Lung microvascular endothelial cell (primary cell): ENCODE measurements at places on chromosomes 11 and 22. TPM values are rescaled to one million over a fixed set of nuclear protein-coding genes. Genes with fewer than 3 reads are reported as not detected.

The C22orf31 gene
- not detected in 2 replicates for total RNA-seq

The OR52E4 gene
- total RNA-seq, result not detected in 2 replicates

The C11orf16 gene
- total RNA-seq, result not detected in 2 replicates

The GAB4 gene
- not detected in 2 replicates for total RNA-seq

The RSF1 gene
- total RNA-seq, result 16.6 and 20.4 TPM in 2 replicates

The HIKESHI gene
- total RNA-seq, result 57.8 and 72.6 TPM in 2 replicates

The GRIA4 gene
- total RNA-seq, result not detected in 2 replicates

The VWCE gene
- 0.60 and 2.2 TPM in 2 replicates for total RNA-seq

The SULT4A1 gene
- 0.22 TPM in 1 of 2 replicates, not detected in the other for total RNA-seq

The LRRC32 gene
- 29.0 and 57.1 TPM in 2 replicates for total RNA-seq

The KCNQ1 gene
- total RNA-seq, result under 0.01 TPM in 1 of 2 replicates, not detected in the other

The MS4A12 gene
- total RNA-seq, result not detected in 2 replicates

The CNGA4 gene
- not detected in 2 replicates for total RNA-seq

The SERHL2 gene
- 3.3 and 3.8 TPM in 2 replicates for total RNA-seq
